Activated CD4-positive, CD25-positive, alpha-beta regulatory T cell treated with anti-CD3 and anti-CD28 coated beads, Interleukin-2, amount 50 U/mL, for 24 hours (primary cell): ENCODE measurements at places on chromosomes 7 and 10.

GRCh38 chr7:79037001-79037400 is 416.5 kb downstream of the MAGI2 start:
- no peak for ATAC-seq

DNA sequence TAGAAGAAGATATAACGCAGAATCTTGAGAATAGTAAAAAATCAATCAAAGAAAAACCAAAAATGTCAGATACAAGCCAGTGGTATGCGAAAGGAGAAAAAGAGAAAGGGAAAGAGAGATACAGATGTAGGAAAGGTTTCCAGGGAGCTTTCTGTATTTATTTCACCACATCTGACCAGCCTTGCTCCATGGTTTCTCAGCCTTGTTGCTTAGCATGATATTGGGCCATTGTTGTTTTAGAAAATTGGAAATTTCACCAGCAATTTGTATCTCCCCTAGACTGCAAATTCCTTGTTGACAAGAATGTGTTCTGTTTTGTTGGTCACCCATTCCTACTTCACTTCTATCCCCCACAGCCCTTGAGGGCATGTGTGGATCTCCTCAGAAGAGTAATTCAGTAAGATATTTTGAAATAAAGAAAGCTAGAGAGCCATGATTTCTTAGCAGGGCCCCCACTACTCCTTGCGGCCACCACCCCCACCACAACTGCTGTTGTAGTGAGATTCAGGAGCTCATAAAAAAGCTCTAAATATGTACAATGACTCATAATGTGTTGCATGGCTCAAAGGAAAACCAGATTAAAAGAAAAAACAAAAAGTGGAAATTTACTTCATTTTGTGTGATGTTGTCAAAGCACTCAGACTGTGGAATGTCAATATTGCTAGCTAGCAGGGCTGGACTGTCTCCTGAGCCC is 138.7 kb downstream of the CHRM2 start:
- no peak for ATAC-seq

DNA sequence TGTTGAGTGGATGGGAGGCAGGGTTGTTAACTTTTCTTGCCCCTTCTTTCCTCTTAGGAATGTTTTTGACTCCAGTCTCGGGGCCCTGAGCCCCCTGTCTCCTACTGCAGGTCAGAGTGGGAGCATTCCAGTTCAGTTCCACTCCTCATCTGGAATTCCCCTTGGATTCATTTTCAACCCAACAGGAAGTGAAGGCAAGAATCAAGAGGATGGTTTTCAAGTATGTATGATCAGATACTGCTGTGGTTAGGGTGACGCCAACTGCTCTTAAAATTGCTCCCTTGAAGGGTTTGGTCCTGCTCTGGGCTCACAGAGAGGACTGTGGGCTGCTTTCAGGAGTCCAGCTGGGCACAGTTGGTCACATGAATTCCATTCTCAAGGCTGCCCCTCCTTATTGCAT is 22.0 kb downstream of the VWA2 start:
- no peak for ATAC-seq

- ATAC-seq: no peak
These were observed 7.9 kb downstream of the MTURN start for GRCh38 chr7:30142710-30143109.

- no peak for ATAC-seq
These were observed 519.2 kb upstream of the PCDH15 start for GRCh38 chr10:55320187-55320700.

DNA sequence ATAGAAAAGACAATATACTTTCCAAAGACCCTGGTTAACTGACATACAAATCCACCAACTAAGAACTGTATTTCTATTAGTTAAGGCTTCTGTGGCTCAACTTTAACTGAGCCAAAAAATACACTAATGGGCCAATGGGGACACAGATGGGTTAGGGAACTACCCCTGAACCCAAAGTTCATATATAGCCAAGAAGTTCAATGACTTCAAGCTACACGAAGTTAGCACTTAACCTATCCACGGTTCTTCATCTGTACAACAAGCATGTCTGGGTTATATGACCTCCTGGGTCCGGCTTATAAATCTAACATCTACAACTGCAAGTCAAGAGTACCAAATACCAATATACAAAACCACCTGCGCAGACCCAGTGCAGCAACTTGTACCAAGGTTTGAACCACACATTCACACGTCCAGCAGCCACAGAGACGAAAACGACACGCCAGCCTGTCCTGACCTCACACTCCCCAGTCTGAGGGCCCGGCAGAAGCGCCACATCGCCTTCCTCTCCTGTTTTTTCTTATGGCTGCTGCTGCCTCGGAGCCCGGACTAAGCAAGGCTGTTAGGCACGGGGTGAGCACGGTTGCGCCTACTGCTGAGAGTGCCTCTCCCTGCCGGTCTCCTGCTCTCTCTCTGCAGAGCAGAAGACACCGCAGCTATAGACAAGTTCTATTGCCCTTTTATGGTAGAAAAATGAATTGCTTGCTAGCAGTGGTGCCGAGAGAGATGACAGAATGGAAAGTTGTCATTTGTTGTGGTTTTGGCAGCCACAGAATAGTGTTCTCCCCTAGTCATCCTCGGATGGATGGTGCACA is 86.3 kb downstream of the RNF216 start:
- ATAC-seq: peak; percentile 88

DNA sequence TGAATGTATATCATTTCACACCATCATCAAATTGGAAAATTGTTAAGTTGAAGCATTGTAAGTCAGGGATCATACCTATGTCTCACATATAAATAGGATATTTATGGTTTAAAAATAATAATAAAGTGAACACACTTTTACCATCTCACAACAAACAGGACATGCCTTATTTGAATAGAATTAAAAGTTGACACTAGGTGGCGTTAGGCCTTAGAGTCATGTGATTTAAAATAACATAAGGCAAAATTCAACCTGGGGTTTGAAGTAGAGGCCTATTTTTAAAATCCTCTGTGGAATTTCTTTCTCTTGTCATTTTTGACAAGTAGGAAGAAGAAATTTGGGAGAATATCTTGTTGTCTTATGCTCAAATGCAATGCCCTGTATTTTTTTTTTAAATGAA is 184.7 kb upstream of the PCDH15 start:
- ATAC-seq: no peak

GRCh38 chr7:76316984-76317781 is 14.7 kb downstream of the HSPB1 start:
- no peak for ATAC-seq

DNA sequence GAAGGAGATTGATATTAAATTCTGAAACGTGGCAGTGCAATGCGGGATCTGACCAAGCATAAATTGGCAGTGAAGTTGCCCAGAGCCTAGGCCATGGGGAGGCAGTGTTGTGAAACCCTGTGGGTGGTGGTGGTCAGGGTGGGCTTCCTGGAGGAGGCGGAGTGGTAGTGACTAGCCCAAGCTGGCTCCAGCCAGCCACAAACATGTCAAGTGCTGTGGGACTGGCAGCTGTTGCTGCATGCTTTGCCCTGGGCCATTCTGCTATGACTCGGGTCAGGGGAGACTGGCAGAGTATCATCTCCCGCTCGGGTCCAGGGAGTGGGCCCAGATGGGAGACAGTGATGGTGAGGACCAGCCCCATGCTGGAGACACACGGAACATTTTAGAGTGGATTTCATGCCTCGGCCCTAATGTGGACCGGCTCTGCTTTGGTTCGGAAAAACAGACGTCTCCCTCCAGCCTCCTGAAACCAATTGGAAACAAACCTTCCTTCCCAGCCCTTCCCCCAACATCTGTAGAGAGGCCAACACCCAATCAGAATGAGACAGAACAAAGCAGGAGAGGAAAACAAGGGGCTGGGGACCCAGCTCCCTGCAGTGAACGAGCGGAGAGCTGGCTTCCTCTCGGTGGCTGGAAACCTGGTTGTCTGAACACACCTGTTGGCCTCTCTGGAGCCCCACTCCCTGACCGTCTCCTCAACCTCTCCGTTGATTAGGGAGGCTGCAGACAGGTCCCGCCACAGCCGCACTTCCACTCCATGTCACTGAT is 58.2 kb downstream of the TMEM270 start:
- ATAC-seq: no peak

- no peak for ATAC-seq
These were observed 200.0 kb downstream of the ZMYND11 start for GRCh38 chr10:335151-335800.

- ATAC-seq: no peak
These were observed 76.6 kb downstream of the NRBF2 start for GRCh38 chr10:63209705-63210104.
